ENCODE measurements at places on chromosomes 12 and 14.
A peak's percentile ranks its signal among the peaks of the same experiment; 100 is the strongest.

- DNase-seq, result no peak
These were observed 462.6 kb downstream of the PRKD1 start for GRCh38 chr14:29465095-29465494.

DNA sequence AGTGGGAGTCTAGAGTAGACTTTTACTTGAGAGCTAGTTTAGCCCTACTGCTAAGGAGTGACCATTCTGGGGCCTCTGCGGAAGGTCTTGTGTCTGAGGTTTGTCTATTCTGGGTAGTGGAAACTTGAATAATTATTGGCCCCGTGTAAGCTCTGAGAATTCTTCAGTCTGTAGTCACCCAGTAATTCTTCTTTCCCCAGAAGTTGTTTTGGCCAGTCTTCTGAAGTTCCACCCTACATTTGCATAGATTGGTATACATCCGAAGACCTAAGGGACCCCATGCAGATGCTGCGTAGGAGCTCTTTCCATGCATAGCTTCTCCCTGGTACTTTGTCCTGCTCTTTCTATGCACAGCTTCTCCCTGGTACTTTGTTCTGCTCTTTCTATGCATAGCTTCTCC, 12.8 kb downstream of the CYP46A1 start:
- DNase-seq, result no peak

DNA sequence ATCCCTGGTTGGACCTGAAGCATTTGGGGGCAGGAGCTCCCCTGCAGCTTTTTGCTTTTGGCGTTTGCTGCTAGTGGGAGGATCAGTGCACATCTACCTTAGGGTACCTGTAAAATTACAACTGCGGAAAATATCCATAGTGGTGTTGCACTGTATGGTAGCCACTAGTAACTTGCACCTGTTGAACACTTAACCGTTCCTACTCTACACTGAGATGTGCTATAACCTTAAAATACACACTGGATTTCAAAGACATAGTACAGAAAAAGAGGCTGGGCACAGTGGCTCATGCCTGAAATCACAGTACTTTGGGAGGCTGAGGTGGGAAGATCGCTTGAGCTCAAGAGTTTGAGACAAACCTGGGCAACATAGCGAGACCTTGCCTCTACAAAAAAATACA, 2.9 kb downstream of the P2RX4 start:
- no peak for DNase-seq

GRCh38 chr14:23409966-23410635, 2.0 kb upstream of the MYH6 start:
- no peak for DNase-seq

- DNase-seq, result peak; percentile 99
These were observed at the start of gene RAD52 for GRCh38 chr12:949453-950191. TSS of gene RAD52 (minus strand) at chr12:949694. CDS start at chr12:933058, 16,636 bp downstream.

DNA sequence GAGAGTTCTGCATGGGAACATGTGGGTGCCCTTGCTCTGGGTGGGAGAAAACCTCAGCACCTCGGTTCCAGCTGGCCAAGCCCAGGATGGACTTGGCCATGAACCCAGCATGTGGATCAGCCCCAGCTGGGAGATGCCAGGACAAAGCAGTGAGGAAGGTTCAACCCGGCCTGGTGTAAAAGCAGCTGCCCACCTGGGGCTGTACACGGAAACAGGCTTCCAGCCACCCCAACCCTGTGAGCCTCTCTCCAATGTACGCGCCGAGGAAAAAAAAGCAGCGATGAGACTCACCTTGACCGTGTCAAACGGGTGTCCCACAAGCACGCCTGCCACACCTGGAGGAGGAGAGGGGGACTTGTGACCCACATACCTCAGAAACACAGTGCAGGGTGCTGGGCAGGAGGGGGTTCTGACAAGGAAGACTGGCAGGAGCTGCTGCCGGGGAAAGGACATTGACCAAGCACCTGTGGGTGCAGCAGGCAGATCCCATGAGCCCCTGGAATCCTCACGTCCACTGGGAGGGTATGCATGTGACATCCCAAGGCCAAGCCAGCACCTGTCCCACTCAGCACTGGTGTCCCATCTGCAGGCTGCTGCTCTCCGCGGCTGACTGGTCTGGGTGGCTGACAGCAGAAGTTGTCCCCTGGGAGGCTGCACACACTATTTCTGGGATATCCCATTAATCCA, 7.5 kb downstream of the SLC25A29 start:
- no peak for DNase-seq

GRCh38 chr12:53133722-53134121, 30.4 kb downstream of the SOAT2 start:
- no peak for DNase-seq

DNA sequence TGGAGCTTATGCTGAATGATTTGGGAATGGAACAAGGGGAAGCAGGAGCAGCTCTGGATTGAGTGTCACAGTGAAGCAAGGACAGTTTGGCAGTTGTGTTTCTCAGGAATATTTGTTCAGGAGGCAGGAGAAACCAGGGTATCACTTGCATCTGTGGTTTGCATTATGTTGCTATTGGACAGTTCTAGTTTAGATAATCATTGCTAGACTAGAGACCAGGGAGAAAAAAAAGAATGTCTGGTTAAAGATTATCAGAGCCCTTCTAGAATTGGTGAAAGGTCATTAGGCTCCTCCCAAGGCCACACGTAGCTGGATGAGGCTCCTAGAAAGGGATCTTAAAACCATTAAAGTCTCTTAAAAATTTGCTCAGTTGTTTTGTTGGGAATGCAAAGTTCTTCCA, 17.0 kb upstream of the SRSF5 start:
- no peak for DNase-seq

DNA sequence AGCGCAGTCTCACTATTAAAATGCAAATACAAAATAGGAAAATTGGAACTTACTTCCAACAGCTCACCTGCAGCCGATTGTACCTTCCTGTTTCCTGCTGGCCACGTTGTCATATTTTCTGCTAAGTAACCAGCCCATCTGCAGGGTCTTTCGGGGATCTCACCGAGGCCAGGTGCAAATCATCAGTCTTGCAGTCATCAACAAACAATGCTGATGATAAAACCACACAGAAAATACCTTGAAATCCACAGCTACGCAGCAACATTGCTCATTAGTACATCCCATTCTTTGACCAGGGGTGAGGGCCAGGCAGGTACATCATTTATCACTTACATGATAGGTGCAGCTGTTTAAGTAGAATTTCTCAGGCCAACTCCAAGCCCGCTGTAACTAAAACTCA, 406.9 kb downstream of the TMEM121 start:
- no peak for DNase-seq

- no peak for DNase-seq
These were observed 232.1 kb upstream of the TBX3 start for GRCh38 chr12:114916124-114916523.

- DNase-seq, result no peak
These were observed 628 bp upstream of the LLPH start for GRCh38 chr12:66131067-66131688.

All from DMS153 (cell line).